ENCODE measurements at places on chromosomes 3 and 15. TPM values are rescaled to one million over a fixed set of nuclear protein-coding genes. Genes with fewer than 3 reads are reported as not detected.

- no peak for DNase-seq
Observed at GRCh38 chr15:86317384-86317740, 237.7 kb downstream of the AGBL1 start.

DNA sequence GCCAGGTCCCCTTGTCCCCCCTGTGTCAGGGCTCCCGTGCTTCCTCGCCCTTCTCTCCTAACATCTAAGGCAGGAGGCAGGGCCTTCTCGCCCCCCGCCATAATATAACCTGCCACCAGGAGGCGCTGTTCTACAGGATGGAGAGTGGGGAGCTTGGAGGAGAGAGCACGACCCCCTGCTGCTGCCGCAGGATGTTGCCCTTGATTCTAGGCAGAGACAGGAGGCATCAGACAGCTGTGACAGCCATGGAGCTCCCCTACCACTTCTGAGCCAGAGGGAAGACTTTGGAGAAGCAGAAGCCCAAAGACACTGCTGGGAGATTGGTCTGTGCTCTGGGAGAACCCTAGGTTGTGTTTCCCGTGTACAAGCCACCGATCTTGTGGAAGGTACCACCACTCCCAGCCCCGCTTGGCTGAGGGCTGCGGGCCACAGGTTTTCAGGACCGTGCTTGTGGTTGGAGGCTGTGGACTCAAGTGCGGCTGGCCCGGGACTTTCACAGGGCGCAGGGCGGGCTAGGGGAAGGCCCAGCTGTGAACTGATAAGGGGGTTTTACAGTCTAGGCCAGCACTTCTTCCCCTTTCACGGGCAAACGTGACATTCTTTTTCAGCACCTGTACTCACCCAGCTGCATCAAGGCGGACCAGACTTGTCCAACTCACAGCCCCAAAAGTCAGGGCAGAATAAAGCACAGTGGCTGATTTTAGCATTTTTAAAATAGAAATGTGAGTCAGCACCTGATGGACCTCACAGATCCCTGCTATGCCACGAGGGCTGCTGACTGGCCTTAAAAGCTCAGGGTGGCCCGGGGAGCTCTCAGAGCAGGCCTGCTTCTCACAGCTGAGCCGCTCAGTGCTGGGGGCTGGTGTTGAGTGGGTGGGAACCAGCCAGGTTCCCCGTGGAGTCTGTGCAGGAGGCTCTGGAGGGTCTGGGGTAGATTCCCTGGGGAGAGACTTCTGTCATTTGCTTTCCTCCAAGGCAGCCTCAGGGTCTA lies 2.6 kb upstream of the TIGIT start:
- peak; percentile 95 for DNase-seq

DNA sequence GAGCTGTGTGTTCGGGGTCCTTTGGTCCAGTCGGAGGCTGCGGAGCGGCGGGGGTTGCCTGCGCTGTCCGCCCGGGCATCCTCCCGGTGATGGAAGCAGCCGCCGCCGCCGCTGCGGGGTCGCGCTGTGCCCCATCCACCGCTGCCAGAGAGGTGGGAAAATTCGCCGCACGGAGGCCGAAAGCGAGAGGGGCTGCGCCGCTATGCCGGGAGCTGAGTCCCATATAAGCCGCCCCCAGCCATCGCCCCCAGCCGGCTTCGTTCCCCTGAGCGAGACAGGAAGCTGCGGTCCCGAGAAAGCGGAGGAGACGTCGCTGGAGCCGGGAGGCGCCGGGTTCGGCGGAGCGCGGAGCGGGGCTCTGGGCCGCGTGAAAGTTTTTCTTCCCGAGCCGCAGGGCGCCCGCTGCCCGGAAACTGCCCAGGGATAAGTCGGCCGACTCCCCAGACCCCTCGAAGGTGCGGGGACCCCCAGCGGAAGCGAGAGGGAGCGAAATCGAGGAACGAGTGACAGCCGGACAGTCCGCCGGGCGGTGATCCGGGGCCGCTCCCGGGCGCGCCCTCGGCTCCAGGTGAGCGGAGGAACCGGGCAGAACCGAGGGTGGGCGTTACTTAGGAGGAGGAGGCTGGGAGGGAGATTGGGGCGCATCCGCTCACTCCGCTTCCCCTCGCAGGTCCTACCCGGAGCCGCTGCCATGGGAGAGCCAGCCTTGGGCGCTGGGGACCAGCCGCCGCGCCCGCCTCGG lies 574 bp downstream of the CHST2 start:
- peak; percentile 9 for DNase-seq

DNA sequence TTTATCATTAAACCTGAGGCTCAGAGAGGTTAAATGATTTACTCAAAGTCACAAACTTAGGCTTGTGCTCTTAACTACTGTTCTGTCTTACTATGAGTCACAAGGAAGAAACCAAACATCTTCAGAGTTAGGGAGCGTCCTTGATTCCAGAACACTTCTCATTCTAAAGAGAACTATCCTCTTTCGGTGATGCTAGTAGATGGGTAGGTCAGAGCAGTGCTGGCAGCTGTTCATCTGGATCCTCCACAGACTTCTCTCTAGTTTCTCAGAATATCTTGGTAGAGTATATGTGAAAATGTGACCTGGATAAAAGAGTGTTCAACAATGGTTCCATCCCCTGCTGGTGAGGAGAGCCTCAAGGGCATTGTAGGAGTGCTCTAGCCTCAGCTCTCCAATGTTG lies 3.3 kb downstream of the ARL6IP5 start:
- DNase-seq: no peak

GRCh38 chr3:16547561-16548357 lies 34.3 kb upstream of the RFTN1 start:
- no peak for DNase-seq

DNA sequence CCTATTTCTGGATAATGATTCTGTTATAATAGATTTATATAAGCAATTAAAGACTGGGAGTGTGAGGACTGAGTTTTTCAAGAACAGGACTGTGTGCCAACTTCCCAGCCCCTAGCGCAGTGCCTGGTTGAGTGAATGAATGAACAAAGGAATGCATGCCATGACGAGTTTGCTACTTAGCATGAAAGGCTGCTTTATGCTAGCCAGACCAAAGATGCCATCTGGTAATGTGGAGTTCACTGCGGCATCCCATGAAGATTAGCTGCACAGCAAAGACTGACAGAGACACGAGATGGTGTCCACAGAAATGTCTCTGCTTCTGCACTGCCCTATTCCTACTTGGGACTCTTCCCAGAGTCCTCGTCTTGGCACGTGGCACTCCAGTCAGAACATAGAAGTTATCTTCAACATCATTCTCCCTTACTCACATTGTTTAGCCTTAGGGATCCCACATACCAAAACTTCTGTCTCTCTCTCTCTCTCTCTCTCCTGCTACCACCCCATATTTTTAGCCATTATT lies 283.9 kb upstream of the CTNNB1 start:
- no peak for DNase-seq

DNA sequence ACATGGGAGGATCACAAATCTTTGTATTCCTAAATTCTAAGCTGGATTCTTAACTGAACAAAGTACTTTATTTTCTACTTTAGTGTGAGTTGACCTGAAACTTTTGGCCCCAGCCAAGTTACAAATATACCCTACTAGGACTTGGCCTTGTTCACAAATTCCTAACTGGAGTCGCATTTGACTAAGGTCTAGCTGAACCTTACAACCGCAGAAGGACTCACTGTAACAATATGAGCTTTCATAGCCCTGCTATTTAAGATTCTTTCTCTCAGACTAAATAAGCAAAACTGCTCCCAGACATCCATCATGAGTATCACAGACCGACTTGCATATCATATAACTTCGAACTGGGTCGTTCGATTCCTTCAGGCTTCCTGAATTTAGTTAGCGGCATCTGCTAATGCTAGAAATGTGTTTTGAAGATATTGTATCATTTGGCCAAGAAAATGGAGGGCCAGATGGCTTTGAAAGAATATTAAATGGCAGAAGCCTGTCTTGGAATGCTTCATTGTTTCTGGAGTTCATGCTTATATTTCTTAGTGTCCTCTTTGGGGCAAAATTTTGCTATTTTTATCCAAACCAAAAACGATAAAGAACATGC lies 28.4 kb upstream of the ADAMTS9 start:
- no peak for DNase-seq

- DNase-seq: no peak
Observed at GRCh38 chr3:28949580-28949979, 331.3 kb upstream of the RBMS3 start.

GRCh38 chr15:56927816-56928215 lies 9.4 kb downstream of the TCF12 start:
- no peak for DNase-seq

GRCh38 chr3:119778176-119778575 lies 3.7 kb upstream of the NR1I2 start:
- no peak for DNase-seq

- no peak for DNase-seq
Observed at GRCh38 chr15:41727143-41727542, 47.1 kb upstream of the MAPKBP1 start.

DNA sequence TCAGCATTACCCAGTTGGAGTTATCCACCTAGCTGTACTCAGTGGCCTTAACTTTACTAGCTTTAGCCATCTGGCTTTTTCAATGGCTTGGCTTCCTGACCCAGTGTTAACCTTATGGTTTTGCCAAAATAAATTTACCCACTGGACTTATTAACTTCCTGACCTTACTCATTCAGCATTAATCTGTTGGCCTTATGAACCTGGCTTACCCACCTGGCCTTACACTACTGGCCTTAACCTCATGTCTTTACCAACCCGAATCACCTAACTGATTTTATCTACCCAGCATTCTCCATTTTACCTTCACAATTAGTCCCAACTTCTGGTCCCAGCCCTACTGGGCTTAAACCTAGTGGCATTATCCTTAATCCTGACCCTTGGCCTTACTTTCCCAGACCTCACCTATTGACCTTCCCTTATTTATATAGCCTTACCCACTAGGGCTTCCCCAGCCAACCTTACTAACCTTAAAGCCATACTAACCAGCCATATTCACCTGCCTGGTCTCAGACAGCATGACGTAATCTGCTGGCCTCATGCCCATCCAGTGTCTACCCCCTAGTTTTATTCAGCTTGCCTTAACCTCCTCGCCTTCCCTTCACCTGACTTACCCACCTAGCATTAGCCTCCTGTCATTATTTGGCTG lies 100.0 kb downstream of the IL12A start:
- no peak for DNase-seq

GRCh38 chr15:75178171-75178937 lies 23.3 kb upstream of the C15orf39 start:
- no peak for DNase-seq

DNA sequence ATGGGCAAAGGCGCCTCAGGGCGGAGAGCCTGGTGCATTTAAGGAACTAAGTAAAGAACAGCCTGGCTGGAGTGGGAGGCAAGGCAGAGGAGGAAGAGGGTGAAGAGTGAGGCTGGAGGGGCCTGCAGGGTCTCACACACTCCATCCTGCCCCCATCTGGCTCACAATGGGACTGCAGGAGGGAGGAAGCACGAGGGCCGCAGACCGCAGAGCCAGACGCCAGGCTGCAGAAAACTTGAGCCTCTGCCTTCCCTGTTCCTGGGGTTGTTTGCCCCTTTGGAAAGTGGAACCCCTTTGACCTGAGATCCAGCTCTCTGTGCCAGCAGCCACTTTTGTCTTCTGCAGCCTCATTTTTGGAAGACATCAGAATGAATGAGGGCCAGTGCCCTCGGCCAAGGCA lies 138.0 kb downstream of the SRGAP3 start:
- no peak for DNase-seq

DNA sequence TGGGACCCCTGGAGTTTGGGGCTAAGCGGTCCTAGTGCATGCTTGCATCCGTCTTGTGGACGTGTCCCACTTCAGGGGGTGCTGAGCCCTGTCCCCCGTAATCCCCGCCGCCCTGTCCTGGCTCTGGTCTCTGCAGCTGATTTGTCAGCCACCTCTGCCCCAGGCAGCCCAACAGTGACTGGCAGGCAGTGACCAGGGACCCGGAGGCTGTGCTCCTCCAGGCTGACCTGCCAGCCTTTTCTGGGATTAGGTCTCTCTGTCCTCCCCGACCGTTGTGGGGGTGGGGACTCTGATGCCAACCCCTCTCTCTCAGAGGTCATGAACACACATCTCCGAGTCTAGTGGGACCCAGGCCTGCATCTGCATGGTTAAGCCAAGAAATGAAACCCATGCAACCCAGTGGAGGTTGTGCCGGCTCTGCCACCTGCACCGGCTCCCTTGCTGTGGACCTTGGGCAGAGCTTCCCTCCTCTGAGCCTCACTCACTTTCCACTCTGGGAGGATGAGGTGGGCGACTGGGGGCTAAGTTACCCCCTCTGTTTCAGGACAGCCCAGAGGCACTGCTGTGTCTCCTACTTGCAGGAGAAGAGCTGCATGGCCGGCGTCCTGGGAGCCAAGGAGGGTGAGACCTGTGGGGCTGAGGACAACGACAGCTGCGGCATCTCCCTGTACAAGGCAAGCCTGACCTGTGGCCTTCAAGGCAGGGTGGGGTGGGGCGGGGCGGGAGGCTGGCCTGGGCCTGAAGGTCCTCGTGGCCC lies 60.2 kb downstream of the FBLN2 start:
- no peak for DNase-seq

DNA sequence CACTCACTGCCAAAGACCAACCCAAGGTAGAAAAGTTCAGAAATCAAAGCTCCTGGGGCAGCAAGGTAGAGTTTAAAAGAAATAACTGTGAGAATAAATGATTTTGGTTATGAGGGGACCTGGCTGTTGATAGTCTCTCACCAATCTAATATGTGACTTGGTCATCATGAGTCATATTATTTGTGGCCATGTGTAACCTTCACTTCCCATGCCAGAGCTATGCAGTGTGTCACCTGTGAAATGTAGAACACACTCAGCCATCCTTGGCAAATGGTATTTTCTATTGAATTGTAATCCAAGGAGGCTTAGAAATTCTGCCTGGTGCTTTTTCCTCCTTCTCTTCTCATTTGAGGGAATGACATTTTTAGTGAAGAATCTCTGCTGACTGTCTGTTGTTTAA lies 184.2 kb upstream of the STAC start:
- no peak for DNase-seq

GRCh38 chr3:69330891-69331400 lies 54.9 kb downstream of the FRMD4B start:
- no peak for DNase-seq

The BHLHE40 gene
- total RNA-seq: 90.8 TPM

The PTX3 gene
- not detected for total RNA-seq

The PCYT1A gene
- total RNA-seq: 53.5 TPM

The SLC28A1 gene
- not detected for total RNA-seq

The TAGLN3 gene
- 3.4 TPM for total RNA-seq

The TRIM42 gene
- not detected for total RNA-seq

The CRELD1 gene
- 11.0 TPM for total RNA-seq

The THAP10 gene
- total RNA-seq: not detected

The RHOA gene
- total RNA-seq: 408 TPM

The RLBP1 gene
- not detected for total RNA-seq
